GM23248 (cell line): ENCODE measurements at places on chromosomes 7 and 10. TPM values are rescaled to one million over a fixed set of nuclear protein-coding genes. Genes with fewer than 3 reads are reported as not detected.

Gene C7orf25
- 11.1 and 19.3 TPM in 2 replicates for total RNA-seq

Gene OR13A1
- not detected in 2 replicates for total RNA-seq

DNA sequence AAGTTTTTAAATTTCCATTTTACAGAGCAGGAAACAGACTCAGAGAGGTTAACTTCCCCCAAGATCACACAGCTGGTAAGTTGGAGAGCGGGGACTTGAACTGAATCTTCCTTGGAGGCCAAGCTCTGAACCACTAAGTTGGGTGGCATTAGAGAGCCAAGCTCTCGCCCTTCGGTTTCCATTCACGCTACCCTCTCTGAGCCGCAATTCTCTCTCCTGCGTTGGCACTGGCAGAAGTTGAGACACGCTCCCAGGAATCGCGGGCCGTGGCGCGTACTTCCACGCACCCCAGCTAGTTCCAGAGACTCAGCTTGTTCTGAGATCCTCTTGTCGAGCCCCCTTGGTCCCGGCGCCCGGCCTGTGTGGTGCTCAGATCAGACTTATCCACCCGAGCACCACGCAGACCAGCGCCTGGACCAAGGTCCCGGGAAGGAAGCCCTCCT lies 29.3 kb upstream of the VAX1 start:
- DNase-seq: no peak

DNA sequence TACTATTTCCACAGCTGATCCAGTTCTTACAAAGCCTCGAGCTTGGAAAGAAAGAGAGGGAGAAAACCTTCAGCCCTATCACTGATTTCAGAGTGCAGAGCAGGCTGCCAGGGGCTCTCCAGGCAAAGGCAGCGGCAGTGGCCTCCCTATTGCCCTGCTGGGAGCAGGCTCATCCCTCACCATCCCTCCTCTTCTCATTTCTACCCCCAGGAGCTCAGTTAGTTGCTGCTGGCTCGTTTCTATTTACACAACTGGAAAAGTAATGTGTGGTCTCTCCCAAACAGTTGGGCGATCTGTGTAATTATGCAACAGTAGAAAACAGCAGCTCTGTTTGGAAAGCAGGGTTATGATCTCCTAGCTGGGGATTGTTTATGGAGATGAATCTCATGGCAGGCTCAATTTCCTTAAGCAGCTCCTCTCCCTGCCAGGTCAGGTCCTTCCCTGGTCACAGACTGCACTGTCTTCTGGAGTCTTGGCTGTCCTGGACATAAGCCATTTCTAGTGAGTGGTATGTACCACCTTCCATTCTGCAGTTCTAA lies 28.7 kb upstream of the TNS3 start:
- peak; percentile 57 for DNase-seq

- no peak for DNase-seq
Observed at GRCh38 chr10:119535837-119536507, 6.5 kb downstream of the RGS10 start.

GRCh38 chr7:151857866-151858450 lies 19.0 kb downstream of the PRKAG2 start:
- no peak for DNase-seq

DNA sequence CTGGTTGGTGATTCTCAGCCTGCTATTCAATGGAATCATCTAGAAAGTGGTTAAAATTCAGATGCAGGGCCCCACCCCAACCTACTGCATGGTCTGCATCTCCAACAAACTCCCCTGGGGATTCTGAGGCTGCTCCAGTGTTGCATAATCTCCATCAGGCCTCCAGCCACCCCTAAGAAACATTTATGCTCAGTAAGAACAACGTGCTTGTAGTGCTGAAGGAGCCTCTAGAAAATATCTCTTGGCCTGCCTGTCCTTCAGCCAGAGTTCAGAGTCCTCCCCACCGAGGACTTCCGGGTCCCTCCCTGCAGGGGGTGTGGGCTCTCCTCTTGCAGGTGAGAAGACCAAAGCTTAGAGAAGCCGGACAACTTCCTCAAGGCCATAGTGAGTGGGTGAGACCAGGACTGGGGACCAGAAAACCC lies 159.8 kb downstream of the SH3PXD2A start:
- peak; percentile 85 for DNase-seq

- DNase-seq: no peak
Observed at GRCh38 chr10:124065382-124066125, 27.8 kb downstream of the CHST15 start.

DNA sequence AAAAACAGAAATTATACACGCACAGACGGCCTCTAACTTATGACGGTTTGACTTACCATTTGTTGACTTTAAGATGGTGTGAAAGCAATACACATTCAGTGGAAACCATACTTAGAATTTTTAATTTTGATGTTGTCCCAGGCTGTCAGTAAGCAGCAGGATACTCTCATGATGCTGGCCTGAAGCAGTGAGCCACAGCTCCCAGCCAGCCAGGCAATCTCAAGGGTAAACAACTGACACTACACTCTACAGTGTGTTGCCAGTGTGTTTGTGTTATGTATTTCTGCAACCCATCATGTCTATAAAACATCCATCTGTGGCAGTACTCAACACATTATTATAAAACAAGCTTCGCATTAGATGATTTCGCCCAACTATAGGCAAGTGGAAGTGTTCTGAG lies 747.5 kb downstream of the NRG3 start:
- DNase-seq: no peak
